ENCODE measurements at places on chromosomes 2 and 18.

DNA sequence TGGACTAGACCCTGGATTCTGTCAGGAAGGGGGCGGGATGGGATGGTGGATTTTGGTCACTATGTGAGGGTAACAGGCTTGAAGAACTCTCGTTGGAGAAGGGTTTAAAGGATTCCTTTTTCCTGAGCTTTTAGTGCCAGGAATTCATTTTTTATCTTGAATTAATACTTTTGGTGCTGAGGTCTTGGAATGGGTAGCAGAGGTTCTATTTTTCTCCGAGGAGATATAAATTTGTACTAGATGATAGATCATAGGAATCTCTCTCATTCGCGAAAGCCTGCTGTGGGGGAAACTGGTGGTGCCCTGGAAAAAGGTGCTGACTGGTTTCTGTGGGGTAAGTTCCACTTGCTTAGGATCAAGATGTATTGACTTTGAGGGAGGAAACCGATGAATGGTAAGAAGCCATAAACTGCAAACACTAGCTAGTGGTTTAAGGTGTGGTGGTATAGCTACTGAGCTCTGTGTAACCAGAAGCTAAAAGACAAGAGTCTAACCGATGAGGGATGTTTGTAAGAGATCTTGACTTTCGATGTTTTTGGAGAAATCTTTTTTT, 706 bp downstream of the AGPS start:
- no peak for DNase-seq

GRCh38 chr2:47704287-47704686, 78.7 kb upstream of the MSH6 start:
- DNase-seq: no peak

DNA sequence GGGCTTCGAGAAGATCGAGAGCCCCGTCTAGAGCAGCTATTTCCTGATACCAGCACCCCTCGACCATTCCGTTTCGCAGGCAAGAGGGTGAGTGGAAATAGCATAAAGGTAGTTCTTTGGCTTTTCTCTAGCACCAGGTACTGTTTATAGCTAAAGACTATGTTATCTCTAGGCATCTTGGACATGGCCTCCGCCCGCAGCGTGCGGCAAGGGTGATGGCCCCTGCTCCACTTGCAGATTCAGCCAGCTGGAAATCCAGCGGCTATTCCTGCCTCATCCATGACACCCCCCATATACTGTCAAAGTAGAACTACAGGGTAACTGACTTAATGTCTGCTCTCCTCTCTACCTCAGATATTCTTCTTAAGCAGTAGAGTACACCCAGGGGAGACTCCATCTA, 3.3 kb downstream of the AGBL5 start:
- no peak for DNase-seq

DNA sequence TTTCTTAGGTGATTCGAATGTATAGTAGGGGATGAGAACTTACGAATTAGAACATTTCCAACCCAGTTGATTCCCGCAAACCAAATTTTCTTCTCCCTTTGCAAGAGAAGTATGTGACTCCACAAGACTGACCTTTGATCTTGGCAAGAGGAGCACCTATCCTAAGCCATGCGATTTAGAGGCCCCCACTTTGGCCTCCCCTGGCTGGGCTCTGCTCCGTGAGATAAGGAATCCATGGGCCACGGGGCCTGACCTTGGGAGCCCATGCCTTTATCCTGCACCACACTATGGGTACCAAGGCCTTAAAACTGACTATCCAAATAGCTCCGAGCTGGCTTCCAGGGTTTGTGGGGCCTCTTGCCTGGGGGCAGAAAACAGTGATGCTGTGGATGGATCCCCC, 135.8 kb downstream of the LRRTM1 start:
- DNase-seq: no peak

- DNase-seq: no peak
Measured at GRCh38 chr18:55245211-55245614, 286.0 kb upstream of the CCDC68 start.

GRCh38 chr2:218811382-218811781, 20.2 kb downstream of the PRKAG3 start:
- DNase-seq: no peak

GRCh38 chr18:75625966-75626365, 198.5 kb upstream of the SMIM21 start:
- no peak for DNase-seq

Data from stimulated activated CD8-positive, alpha-beta memory T cell treated with anti-CD3 and anti-CD28 coated beads, Interleukin-7, amount 100 ng/mL, for 24 hours (primary cell).